ENCODE measurements at places on chromosomes 5 and 9.

GRCh38 chr9:112620388-112620787 lies 97.5 kb downstream of the INIP start:
- H3K27ac ChIP-seq, result no peak overlapping the region
- no peak for DNase-seq
- no peaks in the 10 kb centered on the region for H3K4me1 ChIP-seq
- H3K36me3 ChIP-seq, result no peaks in the 10 kb centered on the region

DNA sequence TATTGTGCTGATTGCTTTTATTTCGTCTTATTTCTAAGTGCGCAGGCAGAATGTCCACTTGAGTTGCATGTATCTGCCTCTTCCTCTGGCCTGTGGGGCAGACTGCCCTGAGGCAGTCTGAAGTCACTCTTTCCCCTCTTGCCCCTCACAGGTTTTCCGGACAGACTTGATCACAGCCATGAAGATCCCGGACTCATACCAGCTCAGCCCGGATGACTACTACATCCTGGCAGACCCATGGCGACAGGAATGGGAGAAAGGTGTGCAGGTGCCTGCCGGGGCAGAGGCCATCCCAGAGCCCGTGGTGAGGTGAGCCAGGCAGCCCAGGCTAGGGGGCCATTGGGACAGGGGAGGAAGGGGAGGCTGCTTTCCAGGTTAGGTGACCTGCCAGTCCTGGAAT lies 26.4 kb downstream of the JADE2 start:
- H3K27ac ChIP-seq, result no peak overlapping the region
- no peak for DNase-seq
- no peak overlapping the region for H3K4me3 ChIP-seq
- peaks cover 59% of the 10 kb centered on the region for H3K4me1 ChIP-seq
- H3K36me3 ChIP-seq, result peaks cover 53% of the 10 kb centered on the region

GRCh38 chr5:66377747-66378146 lies 218.4 kb upstream of the MAST4 start:
- H3K27ac ChIP-seq, result no peak overlapping the region
- H3K4me3 ChIP-seq, result no peak overlapping the region
- no peaks in the 10 kb centered on the region for H3K4me1 ChIP-seq
- no peaks in the 10 kb centered on the region for H3K27me3 ChIP-seq
- DNase-seq, result no peak

DNA sequence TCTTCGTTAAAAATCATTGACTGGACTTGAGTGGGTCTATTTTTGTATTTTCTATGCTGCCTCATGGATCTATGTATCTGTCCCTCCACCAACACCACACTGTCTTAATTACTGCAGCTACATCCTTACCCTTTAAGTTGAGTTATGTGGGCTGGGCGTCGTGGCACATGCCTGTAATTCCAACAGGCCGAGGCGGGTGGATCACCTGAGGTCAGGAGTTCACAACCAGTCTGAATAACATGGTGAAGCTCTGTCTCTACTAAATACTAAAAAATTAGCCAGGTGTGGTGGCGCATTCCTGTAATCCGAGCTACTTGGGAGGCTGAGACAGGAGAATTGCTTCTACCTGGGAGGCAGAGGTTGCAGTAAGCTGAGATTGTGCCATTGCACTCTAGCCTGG lies 48.2 kb downstream of the XRCC4 start:
- no peaks in the 10 kb centered on the region for H3K27me3 ChIP-seq
- H3K36me3 ChIP-seq, result no peaks in the 10 kb centered on the region
- no peak overlapping the region for H3K4me3 ChIP-seq
- H3K27ac ChIP-seq, result no peak overlapping the region

- H3K36me3 ChIP-seq, result no peaks in the 10 kb centered on the region
- no peaks in the 10 kb centered on the region for H3K4me1 ChIP-seq
- no peak for DNase-seq
- no peak overlapping the region for H3K4me3 ChIP-seq
Observed at GRCh38 chr5:33692980-33693379, 198.8 kb downstream of the ADAMTS12 start.

DNA sequence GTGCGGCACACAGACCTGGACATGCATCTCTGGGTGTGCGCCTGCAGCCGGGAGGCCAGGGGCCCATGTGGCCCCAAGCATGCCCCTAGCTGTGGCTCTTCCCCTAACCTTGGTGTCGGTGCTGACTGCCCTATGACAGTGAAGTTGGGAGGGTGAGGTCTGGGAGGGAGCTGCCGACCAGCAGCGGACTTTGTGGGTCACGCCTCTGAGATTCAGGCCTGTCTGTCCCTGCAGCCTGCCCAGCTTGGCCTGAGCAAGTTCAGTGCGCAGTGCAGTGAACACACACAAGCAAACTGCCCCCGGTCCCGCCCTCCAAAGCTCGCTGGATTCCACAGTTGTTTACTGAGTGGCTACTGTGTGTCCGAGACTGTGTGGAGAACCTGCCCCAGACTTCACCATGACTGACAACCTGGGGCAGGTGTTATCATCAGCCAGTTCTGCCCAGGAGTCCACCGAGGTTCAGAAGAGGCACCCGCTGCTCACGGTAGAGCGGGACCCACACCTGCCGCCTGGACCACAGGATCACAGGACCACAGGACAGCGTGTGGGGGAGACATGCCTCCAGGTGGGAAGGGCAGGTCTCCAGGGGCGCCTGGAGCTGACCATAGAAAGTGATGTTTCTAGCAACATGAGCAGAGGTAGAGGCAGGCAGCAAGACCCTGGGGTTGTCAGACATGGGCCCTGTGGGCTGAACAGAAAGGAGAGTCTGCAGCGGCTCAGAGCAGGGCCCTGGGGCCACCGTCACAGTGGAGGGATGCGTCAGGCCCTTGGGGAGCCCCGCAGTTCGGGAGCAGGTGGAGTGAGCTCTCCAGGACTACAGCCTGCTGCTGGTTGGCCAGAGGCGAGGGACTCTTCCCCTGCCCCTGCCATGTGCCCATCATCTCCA lies 105.1 kb downstream of the PHF2 start:
- DNase-seq, result no peak
- no peak overlapping the region for H3K27ac ChIP-seq
- no peaks in the 10 kb centered on the region for H3K4me1 ChIP-seq
- no peaks in the 10 kb centered on the region for H3K27me3 ChIP-seq
- no peaks in the 10 kb centered on the region for H3K36me3 ChIP-seq

DNA sequence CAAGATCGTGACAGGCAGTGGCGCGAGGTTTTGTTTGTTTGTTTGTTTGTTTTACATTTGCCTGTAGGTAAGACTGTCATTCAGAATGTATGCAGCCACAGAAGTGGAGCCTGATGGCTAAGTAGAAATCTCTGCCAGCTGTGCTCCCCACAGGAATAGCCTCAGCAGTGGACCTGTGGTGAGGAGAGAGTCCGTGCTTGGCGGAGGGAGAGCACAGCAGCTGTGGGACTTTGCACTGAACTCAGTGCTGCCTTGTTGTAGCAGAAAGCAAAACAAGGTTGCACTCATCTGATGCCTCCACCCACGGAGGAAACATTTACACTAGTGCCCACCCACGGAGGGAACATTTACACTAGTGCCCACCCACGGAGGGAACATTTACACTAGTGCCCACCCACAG lies 4.4 kb upstream of the ZNF782 start:
- peaks cover 7% of the 10 kb centered on the region for H3K4me1 ChIP-seq
- no peak for DNase-seq
- no peaks in the 10 kb centered on the region for H3K36me3 ChIP-seq
- H3K4me3 ChIP-seq, result no peak overlapping the region

DNA sequence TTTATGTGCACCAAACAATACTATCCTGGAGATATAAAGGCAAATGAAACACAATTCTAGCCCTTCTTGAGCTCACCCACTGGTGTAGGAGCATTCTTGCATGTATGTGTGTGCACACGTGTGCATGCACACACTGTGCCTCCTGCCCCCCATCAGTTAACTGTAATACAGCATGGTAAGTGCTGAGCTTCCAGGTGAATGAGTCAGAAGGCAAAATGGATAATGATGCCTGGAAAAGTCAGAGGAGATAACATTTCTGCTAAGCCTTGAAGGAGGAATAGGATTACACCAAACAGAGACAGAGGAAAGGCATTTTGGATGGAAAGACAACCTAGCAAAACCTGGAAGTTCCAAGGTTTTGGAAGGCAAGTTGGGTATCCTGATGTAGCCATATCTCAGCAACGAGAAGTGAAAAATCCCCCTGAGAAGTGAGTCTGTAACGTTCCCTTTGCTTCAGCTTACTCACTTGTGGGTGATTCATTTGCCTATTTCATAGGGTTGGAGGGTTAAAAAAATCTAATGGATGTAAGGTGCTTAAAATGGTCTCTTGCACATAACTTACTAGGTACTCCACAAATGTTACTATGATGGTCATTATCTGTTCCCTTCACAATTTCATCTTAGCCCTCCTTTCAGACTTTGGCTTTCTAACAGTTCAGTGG lies 101.4 kb upstream of the STC2 start:
- no peak overlapping the region for H3K27ac ChIP-seq
- no peaks in the 10 kb centered on the region for H3K36me3 ChIP-seq
- H3K4me3 ChIP-seq, result no peak overlapping the region

DNA sequence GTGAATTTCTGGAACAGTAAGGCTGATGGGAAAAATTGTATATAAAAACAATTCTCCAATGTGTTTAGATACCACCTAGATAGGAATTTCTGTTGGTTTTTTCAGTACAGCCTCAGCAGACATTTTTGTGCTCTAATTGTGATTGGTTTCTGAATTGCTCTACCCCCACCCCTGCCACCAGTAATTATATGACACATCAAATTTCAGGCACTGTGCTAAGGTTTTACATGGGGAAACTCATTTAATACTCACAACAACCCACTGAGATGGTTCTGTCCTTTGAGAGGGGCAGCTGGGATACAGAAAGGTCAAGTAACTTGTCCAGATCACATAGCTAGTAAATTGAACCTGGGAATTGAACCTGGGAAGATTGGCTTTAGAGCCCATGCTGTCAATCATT lies 288.0 kb downstream of the ARHGEF28 start:
- no peak overlapping the region for H3K27ac ChIP-seq
- no peaks in the 10 kb centered on the region for H3K36me3 ChIP-seq
- no peak overlapping the region for H3K4me3 ChIP-seq
- DNase-seq, result no peak
- H3K4me1 ChIP-seq, result no peaks in the 10 kb centered on the region

DNA sequence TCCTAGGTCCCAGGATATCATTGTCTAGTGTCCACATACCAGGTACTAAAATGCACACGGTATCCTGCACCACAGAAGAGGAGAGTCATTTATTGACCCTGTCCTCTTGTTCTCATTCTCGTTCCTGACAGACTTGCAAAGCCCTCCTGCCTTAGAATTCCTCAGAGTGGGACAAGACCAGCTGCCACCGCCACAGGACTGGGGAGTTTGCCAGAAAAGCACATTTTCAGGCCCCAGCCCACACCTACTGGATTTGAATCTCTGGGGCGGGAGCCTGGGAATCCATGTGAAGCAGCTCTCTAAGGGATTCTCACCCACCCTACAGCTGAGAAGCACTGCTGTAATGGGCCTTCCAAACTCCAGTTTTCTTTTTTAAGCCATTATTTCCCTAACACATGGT lies 68.0 kb upstream of the FANCC start:
- peaks cover 11% of the 10 kb centered on the region for H3K27me3 ChIP-seq
- H3K4me1 ChIP-seq, result no peaks in the 10 kb centered on the region
- H3K4me3 ChIP-seq, result no peak overlapping the region
- no peak overlapping the region for H3K27ac ChIP-seq
- no peaks in the 10 kb centered on the region for H3K36me3 ChIP-seq
- no peak for DNase-seq

GRCh38 chr5:76930083-76930482 lies 22.8 kb upstream of the CRHBP start:
- no peaks in the 10 kb centered on the region for H3K36me3 ChIP-seq
- no peak overlapping the region for H3K4me3 ChIP-seq
- no peak for DNase-seq
- no peaks in the 10 kb centered on the region for H3K4me1 ChIP-seq
- H3K27me3 ChIP-seq, result peaks cover 3% of the 10 kb centered on the region

- H3K4me1 ChIP-seq, result no peaks in the 10 kb centered on the region
- no peaks in the 10 kb centered on the region for H3K36me3 ChIP-seq
Observed at GRCh38 chr9:20028192-20028848, 239.5 kb upstream of the SLC24A2 start.

- no peak overlapping the region for H3K27ac ChIP-seq
- no peaks in the 10 kb centered on the region for H3K36me3 ChIP-seq
- no peaks in the 10 kb centered on the region for H3K27me3 ChIP-seq
- no peak overlapping the region for H3K4me3 ChIP-seq
Observed at GRCh38 chr5:83377131-83377865, 94.2 kb upstream of the VCAN start.

- H3K4me1 ChIP-seq, result no peaks in the 10 kb centered on the region
- no peak overlapping the region for H3K4me3 ChIP-seq
- DNase-seq, result no peak
- no peaks in the 10 kb centered on the region for H3K27me3 ChIP-seq
- no peak overlapping the region for H3K27ac ChIP-seq
Observed at GRCh38 chr9:124475158-124475867, 25.1 kb downstream of the ADGRD2 start.

DNA sequence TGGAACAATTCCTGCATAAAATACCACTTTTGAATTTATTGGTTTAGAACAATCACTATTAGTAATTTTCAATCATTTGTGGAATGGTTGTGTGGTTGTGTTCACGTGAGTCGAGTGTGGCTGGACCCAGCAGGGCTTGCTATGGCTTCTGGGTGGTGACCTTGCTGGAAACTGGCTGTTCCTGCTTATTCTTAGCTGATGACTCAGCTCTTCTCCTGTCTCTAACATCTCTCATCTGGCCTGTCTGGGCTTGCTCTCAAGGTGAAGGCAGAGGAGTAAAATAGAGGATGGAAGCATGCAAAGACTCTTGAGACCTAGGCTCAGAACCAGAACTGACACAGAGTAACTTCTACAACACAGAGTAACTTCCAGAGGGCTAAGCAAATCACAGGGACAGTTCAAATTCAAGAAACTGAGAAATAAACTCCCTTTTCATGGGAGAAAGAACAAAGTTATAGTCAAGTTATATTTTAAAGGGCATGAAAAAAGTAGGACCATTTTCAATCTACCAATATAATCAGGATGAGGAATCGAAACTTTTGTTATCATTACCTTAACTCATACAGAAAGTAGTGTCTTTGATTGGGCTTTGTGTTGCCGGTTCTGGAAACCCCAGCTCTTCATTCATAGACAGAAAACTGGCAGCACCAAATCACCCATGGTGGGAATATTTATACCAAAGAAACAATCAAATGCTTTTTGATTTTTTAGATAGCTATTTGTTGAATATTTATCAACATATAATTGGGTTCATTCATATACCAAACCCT lies 665.1 kb downstream of the CDH18 start:
- no peak overlapping the region for H3K27ac ChIP-seq
- no peaks in the 10 kb centered on the region for H3K36me3 ChIP-seq
- H3K27me3 ChIP-seq, result no peaks in the 10 kb centered on the region
- no peak overlapping the region for H3K4me3 ChIP-seq

DNA sequence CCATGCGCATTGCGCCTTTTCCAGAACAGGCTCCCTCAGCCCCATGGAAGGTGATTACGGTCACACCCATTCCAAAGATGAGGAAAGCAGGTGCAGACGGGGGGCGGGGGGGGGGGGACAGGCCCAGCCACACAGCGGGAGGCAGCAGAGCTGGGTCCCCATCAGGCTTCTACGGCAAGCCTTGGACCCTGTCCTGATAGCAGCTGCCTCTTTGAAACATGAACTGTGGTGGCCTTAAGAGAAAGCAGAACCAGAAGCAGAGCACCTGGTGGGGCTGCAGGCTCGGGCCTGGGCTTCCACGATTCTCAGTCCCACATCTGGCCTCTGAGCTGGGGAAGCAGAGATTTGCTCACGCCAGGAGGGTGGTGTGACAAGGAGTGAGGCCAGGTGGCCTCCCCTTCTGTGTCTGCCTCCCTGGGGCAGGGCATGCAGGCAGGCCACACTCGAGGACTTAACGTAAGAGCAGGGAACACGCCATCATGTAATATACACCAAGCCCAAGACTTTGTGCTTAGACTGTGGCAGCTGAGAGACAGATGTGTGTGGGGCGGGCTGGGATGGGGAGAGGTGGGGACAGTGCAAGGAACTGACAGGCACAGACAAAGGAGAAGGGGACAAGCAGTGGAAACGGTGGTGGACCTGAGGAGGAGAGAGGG lies 14.2 kb upstream of the PHYKPL start:
- H3K36me3 ChIP-seq, result no peaks in the 10 kb centered on the region
- H3K27ac ChIP-seq, result no peak overlapping the region
- no peak for DNase-seq
